Coronary artery (tissue), 2 donors: ENCODE measurements at places on chromosomes 12 and 14.

- DNase-seq: no peak
Observed at GRCh38 chr14:50308363-50308915, 3.6 kb downstream of the L2HGDH start.

- no peak for DNase-seq
Observed at GRCh38 chr12:119230807-119231206, 52.1 kb downstream of the HSPB8 start.

- no peak for DNase-seq
Observed at GRCh38 chr12:51622564-51622963, 31.5 kb downstream of the SCN8A start.

GRCh38 chr12:67740711-67741110, 92.2 kb downstream of the DYRK2 start:
- no peak for DNase-seq

- no peak for DNase-seq
Observed at GRCh38 chr12:16581416-16581815, 24.5 kb downstream of the LMO3 start.

GRCh38 chr12:105459760-105460330, 129.4 kb downstream of the C12orf75 start:
- no peak for DNase-seq

DNA sequence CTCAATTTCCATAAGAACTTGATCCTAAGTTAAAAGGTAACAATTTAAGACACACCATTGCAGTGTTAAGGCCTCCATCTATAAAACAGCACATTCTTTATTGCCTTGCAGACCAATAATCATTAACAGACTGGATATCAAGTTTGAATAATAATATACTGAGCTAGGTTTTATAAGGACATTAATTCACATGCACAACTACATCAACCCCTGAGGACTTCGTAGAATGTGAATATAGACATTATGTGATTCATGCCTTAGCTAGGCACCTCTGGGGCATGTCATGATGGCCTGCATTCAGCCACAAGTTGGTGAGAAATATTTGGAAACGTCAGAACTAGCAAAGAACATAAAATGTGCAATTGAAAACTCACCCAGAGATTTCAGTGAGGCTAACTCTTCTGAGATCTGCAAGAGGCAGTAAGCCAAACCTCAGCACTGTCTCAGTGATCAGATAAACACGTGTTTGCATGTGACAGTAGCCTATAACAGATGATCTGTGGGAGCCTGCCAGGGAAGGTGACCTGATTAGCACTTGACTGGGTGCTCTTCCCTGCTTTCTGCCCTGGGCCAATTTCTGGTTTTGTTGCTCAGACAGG, 492.2 kb downstream of the FLRT2 start:
- DNase-seq: no peak

- DNase-seq: no peak
Observed at GRCh38 chr12:123104809-123105208, 46.1 kb downstream of the PITPNM2 start.

DNA sequence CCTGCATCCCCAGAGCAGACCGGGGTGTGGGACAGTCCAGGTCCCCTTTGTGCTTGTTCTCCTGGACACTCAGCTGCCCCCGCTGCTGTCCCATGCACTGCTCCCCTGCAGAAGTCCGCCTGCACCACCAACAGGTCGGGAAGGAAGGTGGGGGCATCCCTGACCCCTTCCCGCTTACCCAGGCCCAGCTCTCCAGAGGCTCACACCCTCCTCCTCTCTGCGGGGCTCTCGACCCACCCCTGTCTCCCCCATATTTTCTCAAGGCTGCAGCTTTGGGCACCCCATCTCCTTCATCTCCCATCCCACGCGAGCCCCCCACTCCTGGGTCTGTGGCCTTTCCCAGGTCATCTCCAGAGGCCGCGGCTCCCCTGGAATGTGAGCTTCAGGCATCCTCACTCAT, 9.4 kb downstream of the ZBTB42 start:
- DNase-seq: no peak

- DNase-seq: no peak
Observed at GRCh38 chr14:35222324-35222723, 69.9 kb upstream of the PSMA6 start.

DNA sequence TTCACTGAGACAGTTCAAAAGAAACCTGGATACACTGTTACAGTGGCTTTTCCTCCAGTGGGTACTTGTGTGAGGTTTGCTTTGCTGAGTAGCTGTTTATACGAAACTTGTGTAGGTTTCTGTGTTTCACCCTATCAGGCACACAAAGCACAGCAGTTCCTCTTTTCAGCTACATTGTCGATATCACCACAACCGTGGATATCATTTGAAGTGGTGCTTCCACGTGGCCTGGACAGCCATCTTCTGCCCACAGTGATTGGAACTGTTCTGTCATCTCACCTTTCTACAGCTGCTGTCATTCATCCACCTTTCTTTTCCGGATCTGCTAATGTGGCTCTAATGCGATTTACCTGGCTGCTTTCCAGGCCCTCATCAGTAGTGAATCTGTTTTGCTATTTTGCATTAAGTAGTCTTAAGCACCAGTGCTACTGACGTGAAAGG, 368.8 kb downstream of the SYT1 start:
- DNase-seq: no peak

- no peak for DNase-seq
Observed at GRCh38 chr12:75661908-75662307, 150.5 kb upstream of the KRR1 start.

DNA sequence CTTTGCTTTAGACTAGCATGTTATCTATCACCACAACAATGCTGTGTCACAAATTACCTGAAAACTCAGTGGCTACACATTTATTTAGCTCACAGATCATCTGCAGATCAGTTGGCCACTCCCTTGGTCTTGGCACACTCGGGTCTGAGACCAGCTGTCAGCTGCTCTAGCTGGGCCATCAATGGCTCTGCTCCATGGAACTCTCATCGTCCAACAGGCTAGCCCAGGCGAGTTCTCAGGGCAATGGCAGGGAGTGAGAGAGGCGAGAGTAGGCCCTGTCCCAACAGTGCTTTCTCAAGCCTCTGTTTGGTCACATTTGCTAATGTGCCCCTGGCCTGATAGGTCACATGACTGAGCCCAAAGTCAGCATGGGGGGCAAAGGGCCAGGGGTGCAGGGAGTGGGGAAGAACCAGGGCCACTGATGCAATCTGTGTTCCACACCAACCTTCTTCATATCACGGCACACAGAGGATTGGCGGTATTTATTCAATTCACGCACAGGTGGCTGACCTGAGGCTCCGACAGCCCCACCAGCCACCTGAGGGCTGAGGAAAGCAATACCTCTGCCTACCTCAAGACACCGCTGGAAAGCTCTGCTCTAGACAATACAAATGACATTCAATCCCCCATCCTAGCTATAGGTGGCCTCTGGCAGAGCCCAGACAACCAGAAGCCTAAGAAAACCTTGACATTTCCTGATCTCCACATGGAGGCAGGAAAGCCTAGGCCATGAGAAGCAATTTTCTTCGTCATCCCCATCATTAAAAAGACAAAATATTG, 82.5 kb downstream of the NT5DC3 start:
- no peak for DNase-seq

- DNase-seq: no peak
Observed at GRCh38 chr12:28776913-28777422, 372.1 kb upstream of the FAR2 start.

- DNase-seq: no peak
Observed at GRCh38 chr12:72105849-72106248, 166.3 kb upstream of the TRHDE start.

GRCh38 chr14:96979611-96980074, 182.5 kb downstream of the VRK1 start:
- no peak for DNase-seq

DNA sequence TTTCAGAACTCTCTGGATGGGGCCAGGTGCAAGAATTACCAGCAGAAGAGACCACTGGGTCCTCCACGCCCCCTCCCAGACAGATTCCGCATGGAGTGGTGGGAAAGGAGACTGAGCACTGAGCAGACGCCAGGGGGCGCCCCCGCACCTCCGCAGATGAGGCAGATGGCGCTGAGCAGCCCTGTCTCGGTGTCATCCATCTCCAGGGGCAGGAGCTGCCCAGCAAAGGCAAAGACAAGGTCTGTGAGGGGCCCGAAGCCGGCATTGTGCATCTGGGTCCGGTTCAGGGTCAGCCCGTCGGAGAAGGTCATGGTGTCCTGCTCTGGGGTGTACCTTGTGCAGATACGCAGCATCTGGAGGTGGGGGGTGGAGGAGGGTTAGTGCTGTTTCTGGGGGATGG, 6.3 kb upstream of the ITGB7 start:
- no peak for DNase-seq

DNA sequence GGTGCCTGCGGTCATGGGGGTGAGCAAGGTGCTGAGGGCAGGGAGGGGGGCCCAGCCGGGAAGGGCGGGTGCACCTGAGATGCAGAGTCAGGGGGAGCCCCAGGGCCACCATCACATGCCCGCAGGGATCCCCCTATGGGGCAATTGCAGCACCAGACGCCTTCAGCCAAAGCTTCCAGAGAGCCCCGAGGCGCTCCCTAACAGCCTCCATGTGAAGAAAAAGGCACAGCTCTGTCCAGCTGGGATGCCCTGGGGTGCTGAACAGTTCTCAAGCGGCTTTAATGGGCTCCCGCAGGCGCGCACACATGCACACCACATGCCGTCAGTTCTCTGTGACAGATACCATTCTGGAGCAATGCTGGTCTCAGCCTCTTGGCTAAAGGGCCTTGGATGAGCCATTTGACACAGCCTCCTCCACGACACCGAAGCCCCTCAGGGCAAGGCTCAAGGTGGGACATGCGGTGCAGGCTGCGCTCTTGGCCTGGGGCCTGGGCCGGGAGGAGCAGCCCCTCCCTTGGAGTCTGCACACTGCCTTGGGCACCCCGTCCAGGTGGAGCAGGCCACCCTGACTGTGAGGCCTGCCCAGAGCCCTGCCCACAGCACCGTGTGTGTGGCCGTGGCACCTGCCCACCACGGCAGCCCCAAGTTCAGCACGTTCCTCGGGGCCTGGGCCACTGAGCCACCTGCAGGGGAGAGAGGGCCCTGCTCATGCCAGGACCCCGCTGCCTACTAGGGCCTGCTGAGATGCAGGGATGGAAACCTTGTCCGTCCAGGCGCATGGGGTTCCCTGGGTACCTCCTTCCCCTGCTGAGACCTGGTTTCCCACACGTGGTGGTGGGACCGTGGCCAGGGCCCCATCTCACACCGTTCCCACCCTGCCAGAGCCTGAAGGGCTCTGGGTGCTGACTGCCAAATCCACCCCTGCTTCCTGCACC, 7.7 kb downstream of the XRCC3 start:
- DNase-seq: no peak

DNA sequence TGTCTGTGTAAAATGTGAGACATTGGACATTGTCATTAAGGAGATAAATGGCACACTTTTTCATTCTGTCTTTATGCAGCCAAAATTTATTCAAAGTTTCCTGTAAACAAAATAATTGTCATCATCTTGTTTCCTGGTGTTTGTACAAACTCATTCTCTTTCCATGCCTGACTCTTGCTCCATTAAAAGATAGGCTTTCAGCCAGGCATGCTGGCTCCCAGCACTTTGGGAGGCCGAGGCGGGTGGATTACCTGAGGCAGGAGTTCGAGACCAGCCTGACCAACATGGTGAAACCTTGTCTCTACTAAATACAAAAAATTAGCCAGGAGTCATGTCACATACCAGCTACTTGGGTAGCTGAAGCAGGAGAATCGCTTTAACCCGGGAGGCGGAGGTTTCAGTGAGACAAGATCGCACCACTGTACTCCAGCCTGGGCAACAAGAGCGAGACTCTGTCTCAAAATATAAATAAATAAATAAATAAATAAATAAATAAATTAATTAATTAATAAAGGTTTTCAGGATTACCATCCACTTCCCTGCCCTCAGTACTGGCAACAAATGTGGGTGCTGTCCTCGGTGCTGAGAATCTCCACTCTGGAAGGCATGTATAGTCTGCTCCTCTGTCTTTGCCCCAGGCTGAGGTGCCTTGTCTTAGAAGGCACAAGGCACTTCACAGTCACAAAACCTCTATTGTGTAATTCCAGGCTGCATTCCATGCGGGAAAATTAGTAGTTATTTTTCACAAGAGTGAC, 83.2 kb downstream of the PAH start:
- DNase-seq: no peak

GRCh38 chr14:80434574-80435321, 223.4 kb upstream of the DIO2 start:
- DNase-seq: no peak

DNA sequence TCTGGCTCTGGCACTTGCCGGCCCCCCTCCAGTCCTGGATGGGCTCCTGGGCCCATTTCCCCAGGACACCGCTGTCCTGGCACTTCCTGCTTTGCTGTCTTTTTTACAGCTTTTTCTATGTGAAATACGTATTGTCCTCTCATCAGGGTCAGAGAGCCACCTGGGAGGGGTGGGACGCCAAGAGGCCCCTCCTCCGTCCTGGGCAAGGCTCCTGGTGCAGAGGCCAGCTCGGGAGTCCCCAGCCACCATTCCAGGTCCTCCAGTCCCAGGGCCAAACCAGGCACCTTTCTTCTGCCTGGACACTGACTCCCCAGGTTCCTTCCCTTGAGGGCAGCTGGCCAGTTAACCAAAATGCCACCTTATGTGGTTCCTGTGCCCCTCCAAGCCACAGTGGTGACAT, 22.8 kb downstream of the ARL6IP4 start:
- DNase-seq: no peak

- no peak for DNase-seq
Observed at GRCh38 chr12:100718187-100718586, 76.4 kb upstream of the ANO4 start.

DNA sequence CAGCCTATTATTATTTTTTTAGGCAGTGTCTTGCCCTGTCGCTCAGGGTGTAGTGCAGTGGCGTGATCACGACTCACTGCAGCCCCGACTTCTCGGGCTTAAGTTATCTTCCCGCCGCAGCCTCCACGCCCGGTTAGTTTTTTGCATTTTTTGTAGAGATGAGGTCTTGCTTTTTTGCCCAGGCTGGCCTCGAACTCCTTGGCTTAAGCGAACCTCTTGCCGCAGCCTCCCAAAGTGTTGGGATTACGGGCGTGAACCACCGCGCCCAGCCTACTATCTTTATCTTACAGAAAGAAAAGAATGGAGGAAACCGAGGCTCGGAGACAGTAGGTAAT, 507 bp upstream of the PTPN11 start:
- DNase-seq: no peak

DNA sequence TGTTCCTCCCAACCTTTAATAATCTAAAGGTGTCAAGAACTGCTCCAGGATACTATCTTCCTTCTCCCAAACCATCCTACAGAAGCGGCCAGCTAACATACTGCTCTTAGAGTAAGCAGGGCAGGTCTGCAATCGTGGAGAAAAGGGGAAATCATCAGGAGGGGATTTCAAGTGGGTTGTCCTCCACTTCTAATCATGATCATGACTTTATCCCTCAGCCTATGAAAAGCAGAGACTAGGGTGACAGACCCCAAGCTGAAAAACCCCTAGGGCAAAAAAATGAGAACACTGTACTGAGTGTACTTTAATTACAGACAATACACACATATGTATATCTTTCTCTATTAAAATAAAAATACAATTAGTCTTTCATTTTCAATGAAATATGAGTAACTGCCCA, 13.9 kb downstream of the DUSP16 start:
- DNase-seq: no peak
